Stimulated activated CD4-positive, alpha-beta T cell treated with anti-CD3 and anti-CD28 coated beads, Interleukin-4, amount 100 ng/mL, for 1 hour (primary cell): ENCODE measurements at places on chromosomes 7 and 10.

GRCh38 chr10:127300868-127301321 is 104.5 kb upstream of the INSYN2A start:
- DNase-seq: no peak

DNA sequence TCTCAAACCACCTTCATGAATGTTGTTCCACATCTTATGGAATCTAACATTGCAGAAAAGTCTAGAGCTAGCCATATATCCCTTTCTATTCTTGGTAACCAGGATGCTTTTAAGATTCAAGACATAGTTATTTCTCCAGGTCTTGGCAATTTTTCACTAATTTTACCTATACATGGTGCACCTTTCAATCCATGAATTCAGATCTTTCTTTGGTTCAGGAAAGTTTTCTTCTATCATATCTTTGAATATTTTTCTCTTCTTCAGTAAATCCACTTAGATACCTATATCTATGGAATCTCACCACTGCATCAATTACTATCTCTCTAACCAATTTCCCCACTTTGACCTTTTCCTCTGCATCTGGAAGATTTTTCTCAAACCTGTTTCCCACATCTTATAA is 77.4 kb downstream of the PRLHR start:
- DNase-seq: no peak

DNA sequence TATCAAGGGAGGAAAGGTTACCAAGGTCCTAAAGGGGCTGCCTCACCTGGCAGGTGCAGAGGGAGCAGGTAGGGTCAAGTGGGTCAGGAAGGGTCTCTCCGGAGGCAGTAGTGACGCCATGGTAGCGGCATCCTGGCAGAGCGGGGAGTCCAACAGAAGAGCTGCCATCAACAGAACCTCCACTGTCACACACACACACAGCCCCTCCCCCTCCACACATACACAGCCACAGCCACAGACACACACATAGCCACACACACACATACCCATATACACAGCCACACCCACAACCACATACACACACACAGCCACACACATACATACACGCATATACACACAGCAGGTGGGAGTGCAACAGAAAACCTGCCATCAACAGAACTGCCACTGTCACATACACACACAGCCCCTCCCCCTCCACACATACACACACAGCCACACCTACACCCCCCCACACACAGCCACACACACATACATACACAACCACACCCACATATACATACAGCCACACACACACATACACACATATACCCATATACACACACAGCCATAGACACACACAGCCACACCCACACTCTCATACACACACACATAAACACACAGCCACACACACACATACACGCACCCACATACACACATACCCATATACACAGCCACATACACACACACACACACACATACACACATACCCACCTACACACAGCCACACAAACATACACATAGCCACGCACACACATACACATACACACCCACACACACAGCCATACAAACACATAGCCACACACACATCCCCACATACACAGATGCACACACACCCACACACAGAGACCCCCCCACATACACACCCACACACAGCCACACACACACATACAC is 23.1 kb downstream of the KCP start:
- DNase-seq: no peak

DNA sequence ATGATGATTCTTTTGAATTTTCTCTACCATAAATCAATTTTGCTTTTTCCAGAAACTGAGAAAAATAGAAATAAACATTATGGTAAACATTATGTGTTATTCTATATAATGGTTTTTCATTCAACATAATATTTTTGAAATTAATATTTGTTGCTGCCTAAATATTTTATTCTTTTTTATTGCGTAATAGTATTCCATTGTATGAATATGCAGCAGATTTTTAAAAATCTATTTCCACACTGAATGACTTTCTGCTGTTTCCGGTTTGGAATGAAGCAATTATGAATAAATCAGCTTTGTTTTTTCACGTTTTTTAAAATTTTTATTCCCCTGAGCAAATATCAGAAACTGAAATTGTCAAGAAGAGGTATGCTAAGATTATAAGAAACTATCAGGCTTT is 335.2 kb upstream of the KCND2 start:
- no peak for DNase-seq

DNA sequence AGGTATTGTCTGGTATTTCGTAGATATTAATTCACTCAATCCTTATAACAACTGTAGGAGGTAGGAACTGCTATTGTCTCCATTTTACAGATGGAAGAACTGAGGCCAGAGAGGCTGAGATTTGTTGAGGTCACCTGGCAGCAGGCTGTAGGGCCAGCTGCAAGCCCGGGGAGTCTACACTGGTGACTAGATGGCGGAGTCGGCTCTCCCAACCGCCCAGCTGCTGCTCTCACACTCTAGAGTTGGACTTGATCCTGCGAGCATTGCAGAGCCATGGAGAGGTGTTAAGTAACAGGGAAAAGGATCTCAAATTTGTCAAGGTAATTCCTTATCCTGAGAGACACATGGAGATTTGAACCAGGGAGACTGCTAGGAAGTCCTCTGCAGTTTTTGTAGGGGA is 124.1 kb downstream of the CAMK1D start:
- no peak for DNase-seq

GRCh38 chr7:29929018-29929807 is 60.4 kb downstream of the SCRN1 start:
- DNase-seq: no peak

GRCh38 chr7:129544700-129545099 is 42.4 kb downstream of the SMKR1 start:
- DNase-seq: no peak

- no peak for DNase-seq
Observed at GRCh38 chr10:90319188-90319914, 538.5 kb downstream of the HTR7 start.

DNA sequence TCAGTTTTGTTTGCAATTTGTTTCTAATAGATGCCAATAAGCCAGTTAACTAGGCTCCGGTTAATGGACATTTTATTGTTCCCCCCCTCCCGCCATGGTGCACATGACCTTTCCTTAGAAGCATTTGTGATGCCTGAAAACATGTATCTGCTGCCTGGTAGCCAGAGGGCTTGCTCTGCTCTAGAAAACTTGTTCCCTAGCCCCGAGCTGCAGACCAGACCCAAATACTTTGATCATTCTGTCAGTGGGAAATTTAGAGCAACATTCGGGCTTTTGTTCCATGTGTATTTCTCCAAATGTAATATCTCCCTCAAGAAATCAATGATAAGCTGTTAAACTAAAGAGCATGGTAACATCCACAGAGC is 104.7 kb downstream of the EVX1 start:
- no peak for DNase-seq

- no peak for DNase-seq
Observed at GRCh38 chr10:42962110-42962901, 114.6 kb upstream of the RET start.
